NCI-H1048 (cell line): ENCODE measurements at places on chromosomes 6 and 20.

DNA sequence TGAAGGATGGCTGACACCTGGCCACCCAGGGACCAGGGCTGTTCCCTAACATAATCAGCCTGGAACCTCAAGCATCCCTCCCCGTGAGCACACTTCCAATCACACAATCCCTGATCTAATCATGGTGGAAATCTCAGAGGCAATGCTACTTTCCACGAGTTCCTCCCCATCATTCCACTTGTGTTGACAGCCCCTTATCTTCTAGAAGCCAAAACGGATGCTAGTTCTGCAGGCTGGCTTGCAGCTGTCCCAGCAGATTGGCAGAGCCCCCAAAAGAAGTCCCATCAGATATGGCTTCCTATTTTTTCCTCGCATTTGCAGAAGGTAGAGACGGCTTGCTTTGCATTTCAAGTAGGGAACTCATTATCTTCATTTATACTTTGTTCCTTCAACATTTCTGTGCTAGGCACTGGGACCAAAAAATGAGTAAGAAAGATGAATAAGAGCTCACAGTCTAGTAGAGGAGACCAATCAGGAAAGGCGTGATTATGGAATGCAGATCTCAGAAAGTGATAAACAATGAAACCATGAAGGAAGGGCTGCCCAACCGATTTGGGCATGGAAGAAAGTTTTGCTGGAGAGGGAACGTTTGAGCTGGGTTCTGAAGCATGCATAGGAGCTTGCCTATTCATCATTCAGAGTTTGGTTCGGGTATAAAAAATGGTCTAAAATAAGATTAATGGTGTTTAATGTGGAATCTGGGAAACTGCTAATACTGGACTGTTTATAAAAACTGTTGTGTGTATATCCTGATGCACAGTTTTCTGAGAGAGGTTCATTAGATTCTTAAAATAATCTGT lies 44.6 kb upstream of the TBC1D7 start:
- DNase-seq, result no peak

DNA sequence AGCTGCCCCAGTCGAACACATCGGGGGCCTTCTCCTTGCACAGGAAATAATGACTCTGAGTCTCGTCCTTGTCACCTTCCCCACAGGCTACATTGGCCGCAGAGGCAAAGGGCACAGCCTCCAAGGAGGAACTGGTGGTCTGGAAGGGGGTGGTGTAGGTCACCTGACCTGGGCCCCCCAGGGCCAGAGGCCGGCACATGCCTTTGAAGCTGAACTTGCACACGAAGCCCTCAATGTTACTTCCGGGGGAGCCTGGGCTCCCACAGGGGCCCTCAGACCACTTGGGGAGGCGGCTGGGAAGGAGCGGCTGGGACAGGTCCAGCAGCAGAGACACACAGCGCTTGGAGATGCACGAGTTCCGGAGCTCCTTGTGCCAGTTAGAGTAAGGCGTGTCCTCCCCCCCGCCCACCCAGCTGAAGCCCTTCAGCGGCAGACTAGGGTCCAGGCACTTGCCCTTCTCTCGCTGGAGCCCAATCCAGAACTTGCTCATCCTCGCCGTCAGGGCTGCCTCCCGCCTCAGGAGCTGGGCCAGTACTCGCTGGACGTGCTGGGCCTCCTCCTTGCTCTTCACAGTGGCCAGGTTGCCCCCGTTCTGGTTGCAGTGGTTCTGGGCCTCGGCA lies 578 bp downstream of the CD93 start:
- no peak for DNase-seq

- no peak for DNase-seq
These were observed 8.7 kb downstream of the CHD6 start for GRCh38 chr20:41609474-41609873.

DNA sequence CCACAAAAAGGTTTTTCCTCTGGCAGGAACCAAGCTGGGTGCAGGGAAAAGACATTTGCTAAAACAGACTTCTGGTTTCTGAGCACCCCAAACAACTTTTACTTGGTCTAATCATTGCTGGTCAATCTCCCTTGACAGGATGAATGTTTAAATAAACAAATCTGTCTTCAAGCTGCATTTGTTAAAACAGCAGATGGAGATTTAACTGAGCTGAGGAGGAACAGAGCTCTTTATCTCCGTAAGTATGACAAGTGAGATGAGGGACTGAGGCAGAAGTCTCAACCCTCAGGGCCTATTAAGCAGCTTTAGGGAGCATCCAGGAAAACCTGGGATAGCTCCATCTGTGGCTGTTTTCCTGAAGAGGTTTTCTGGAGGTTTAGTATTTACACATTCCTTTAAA lies 40.6 kb downstream of the NINL start:
- DNase-seq, result no peak

DNA sequence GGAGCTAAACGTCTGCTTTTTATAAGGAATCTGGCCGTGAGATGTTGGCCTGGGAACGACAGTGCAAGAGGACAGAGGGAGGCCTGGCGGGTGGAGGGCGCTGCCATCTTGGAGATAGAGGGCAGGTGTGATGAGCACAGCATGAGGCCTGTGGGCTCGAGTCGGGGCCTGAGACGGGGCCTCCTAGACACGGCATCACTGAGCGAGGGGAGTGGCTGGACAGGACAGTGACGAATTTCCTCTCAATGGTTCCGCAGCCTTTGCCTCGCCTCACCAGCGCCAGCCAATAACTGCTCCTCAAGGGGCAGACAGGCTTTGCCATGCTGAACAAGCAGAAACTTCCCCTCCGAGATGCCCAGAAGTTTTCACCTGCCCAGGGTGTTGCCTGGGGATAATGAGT lies 376.7 kb downstream of the THBS2 start:
- DNase-seq, result no peak

GRCh38 chr6:108966855-108967755 lies 118.9 kb downstream of the ARMC2 start:
- no peak for DNase-seq

DNA sequence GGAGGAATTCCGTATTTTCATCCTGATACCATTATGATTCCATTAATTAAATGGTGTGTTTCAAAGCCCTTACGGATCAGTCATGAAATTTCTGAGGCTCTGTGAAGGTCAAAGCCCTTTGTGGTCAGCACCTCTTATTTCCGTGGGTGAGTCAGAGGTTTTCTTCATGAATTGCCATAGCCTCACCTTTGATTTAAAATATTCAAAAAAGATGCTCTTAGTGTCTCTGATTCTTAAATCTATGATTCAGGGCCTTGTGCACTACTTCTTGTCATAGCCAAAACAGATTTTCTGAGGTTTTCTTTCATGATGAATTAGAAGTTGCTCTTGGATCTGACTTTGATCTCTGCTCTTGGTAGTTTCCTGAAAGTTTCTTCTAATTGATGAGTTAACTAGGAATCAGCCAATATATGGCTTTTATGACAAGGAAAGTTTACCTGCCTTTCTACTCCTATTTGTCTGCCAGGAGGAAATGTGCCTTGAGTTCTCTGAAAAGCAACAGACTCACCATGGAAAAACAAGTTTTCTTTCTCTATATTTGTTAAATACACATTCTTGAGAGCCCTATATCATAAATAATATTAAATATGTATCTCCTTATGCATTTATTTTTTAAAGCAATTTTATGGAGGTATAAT lies 613.0 kb downstream of the UTRN start:
- DNase-seq, result no peak

DNA sequence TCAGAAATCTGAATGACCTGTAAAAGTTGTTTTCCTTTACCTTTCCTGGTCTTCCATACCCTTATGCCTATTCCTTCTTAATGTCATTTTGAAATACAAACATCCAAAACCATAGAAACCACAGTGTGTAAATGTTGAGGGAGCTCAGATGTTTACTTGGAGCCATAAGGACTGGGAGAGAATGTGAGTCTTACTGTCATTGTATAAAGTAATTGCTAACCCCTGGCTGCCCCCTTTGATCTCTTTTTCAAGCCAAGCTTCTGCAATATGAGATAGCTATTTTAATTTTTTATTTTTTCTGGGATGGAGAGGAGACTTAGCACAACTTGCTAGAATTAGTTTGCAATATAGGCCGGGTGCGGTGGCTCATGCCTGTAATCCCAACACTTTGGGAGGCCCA lies 124.4 kb upstream of the AKIRIN2 start:
- DNase-seq, result no peak

DNA sequence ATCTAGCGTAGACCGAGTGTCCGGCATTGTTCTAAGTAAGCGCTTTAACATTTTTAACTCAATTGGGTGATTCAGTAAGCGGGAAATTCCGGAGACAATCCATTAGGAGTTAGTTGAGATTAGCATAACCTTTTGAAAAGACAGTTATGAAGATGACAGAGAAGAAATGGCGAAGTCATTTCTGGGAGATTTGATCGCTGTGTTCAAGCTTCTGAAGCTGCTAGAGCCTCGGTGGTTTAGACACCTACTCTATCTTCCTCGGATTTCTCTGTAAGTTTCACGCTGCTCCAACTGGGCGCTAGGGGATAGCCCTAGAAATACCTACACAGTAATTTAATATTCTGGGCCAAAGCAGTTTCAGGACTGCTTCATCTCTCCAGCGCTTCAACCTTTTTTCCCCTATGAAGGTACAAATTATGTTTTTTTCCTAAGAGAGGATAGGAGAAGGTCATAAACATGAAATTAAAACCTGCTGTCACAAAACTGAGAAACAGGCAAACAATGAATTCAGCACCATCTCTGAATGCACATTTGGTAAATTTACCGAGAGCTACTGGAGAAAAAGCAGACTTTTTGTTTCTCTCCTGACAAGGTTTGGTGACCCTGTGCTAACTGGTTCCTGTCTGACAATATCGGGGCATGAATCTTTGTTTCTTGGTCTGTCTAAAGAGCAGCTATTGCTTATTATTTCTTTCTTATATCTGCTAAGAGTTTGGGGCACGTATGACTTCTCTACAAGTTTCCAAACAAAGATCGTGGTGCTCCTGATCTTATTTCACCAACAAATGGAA lies 22.4 kb downstream of the ZNF311 start:
- no peak for DNase-seq

DNA sequence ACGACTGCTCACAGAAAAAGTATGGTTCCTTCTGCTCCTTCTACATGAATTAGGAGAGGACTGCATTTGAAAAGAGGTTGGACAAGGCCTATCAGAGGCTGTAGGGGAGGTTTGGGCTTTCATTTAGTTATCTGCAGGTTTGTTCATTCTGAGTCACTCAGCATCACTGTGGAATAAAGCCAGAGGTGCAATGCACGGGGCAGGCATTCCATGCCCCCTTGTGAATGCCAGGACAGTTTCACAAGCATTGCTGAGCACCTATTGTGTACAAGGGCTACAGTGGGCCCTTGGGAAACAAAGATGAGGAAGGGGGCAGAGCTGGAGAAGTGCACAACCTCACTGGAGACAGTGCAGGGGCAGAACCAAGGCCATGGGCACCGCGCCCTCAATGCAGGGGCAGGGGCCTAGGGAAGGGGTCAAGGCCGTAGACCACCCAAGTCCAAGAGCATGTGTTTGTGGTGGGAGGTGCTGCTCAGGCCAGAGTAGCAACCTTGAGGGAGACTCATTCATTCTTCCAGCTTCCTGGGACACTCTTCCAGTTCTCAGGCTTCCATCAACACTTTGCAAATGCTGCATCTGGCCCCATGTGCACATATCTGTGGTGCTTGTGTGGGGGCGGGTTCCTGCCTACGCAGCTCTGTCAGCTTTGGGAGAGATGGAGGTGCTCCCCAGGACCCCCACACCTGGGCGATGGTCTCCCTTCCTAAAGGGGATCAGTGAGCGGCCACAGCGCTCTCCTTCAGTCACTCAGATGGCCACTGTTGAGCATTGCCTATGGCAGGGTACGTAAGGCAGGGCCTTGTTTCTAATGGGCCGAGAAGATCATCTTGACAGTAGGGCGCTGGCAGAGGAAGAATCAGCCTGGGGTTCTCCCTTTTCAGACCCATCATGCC lies 204.5 kb downstream of the SYNDIG1 start:
- DNase-seq, result no peak
